ENCODE measurements at places on chromosomes 6 and 20.
A peak's percentile ranks its signal among the peaks of the same experiment; 100 is the strongest.

DNA sequence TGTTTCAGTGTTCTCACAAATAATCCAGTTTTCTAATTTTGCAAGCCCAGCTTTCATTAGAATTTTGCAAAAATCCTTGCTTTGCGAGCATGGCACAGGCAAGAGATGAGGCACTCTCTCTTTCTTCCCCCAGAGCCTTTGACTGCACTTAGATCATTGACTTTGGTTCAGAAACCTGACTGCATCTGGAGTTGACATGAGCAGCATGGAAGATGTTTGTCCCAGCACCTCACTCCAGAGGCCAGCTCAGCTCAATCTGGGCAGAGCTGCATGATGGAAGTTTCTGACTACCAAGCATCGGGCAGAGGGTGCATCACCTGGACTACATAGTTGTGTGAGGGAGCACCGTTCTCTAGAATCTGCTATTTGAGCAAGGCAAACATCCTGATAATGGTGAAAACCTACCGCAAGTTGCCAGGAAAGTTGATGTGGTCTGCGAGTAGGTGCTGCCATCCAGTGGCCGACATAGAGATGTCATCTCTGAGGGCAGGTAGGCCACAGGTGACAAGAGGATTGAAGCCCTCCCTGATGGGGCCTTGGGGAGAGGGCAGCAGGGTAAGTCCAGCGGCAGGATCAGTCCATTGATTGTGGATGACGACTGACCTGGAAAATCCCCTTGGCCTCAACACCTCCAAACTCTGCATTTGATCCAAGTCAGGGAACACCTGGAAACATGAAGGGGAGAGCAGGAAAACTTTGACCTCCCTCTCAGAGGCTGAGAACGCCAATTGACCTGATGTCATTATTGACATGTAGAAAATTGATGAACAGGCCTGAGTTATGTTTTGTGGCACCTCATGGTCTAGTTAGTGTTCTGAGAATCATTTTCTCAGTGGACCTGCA, 3.8 kb upstream of the LPA start:
- DNase-seq: peak; percentile 13

DNA sequence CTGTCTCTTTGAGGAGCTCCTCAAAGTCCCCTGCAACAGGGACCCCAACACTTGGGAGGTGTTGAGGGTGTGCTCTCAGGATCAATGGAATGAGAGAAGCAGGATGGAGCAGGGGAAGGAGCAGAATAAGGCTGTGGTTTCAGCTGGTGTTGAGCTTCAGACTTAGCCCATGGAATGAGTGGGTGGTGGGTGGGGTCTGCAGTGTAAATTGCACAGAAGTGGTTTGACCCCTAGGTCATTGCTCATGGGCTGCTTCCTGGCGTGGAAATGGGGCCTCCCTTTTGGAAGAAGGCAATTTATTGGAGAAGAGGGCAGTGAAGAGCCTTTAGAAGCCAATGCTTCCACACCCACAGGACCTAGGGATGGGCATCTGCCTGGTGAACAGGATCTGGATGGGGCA, 37.0 kb upstream of the KCNG1 start:
- DNase-seq: no peak

DNA sequence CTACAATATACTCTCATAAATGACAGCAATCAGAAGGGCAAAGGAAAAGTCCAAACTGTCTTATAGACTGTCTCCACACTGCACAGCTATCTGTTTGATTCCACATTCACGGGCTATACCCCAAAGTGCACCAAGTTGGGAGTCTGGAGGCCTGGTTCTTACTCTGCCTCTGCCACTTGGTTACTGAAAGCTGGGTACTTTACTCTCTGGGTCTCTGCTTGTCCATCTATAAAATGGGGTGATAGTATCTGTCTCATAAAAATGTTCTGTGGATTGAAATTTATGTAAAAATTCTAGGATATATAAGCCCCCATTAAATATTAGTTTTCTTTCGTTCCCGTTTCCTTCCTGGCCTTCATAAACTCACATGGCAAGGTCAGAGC, 86.5 kb downstream of the CD164 start:
- DNase-seq: no peak

DNA sequence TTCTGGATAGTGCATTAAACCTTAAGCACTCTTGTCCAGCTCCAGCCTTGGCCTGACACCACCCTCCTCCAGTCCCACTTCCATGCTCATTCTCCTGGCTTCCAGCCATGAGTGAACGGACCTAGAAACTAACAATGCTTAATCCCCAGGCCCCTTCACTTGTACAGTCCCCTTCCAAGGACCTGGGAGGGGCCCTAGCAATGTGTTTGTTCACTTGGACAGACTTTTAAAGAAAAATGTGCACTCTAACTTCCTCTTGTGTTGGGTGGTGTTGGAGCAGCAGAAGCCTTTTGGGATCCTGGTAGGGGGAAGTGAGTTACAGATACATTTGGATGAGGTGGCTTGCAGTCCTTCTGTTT, 48.9 kb upstream of the CCN6 start:
- DNase-seq: no peak

DNA sequence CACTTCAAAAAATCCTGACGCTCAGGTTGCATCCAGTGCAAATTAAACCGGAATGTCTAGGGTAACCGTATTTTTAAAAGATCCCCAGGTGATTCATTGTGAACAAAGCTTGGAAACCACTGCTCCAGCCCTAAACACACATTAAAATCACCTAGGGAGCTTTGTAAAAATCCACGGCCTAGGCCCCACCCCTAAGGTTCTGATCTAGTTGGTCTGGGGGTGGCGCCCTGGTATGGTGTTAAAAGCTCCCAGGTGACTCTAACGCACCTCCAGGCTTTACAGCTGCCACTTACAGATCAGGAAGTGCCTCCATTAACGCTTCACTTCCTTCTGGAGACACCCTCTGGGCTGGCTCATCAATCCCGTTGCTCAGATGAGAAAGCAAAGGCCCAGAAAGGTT, 92.2 kb downstream of the GRM4 start:
- DNase-seq: no peak

DNA sequence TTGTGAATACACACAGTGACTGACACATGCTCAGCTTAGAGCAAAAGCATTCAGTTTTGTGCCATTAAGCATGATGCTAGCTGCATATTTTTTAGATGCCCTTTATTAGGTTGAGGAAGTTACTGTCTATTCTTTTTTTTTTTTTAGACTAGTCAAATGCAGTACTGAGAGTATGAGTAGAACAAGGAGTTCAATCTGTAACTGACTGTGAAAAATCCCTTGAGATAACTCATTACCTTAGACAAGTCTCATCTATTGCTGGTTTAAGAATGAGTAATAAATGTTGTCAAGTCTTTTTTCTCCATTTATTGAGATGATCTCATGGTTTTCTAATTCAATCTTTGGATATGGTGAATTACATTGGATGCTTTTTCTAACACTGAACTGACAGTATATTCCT, 23.2 kb downstream of the AHI1 start:
- DNase-seq: no peak

- DNase-seq: no peak
Observed at GRCh38 chr20:19348582-19348981, 136.1 kb downstream of the SLC24A3 start.

DNA sequence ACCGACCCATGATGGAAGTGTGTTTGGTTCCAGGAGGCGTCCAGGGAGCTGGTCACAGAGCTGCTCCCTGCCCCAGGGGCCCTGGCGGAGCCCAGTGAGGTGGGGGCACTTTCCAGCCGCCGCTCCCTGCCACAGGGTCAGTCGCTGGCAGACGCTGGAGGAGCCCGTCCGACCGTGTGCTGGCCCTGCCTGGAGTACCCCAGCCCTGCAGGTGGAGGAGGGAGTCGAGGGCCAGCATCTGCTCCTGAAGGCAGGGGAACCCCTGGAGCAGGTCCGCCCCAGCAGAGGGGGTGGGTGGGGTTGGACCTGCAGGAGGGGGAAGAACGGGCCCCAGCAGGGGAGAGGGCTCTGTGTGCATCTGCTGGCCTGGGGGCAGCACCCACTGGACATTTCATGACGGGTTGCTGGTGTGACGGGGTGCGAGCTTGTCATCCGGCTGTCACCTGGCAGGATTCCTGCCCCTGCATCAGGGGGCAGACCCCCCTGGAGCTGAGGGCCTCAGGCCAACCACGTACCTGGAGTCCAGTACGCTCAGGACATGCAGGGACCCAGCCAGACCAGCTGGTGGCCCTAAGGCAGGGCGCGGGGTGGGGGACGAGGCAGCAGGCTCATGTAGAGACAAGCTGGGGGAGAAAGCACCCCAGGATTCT, 32.3 kb upstream of the GATA5 start:
- DNase-seq: no peak

DNA sequence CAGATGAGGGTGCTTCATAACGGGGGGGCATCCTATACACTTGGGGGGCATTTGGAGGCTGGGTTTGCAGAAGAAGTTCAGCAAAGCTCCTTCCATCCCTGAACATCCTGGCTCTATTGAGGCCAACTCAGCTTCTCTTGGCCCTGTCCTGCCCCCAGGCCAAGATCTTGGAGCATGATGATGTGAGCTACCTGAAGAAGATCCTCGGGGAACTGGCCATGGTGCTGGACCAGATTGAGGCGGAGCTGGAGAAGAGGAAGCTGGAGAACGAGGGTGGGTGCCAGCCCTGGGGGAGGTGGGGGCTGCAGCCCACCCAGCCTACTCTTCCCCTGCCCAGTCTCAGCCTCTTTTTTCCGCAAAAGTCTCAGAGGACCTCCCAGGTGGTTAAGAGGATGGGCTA, 17.2 kb downstream of the GDAP1L1 start:
- DNase-seq: no peak

GRCh38 chr20:9185511-9185910, 116.6 kb downstream of the PLCB4 start:
- DNase-seq: no peak

- no peak for DNase-seq
Observed at GRCh38 chr20:53788253-53789022, 194.8 kb upstream of the ZNF217 start.

GRCh38 chr6:14665827-14666724, 548.5 kb downstream of the CD83 start:
- no peak for DNase-seq

- DNase-seq: no peak
Observed at GRCh38 chr20:3788685-3789155, 2.2 kb upstream of the CENPB start.

DNA sequence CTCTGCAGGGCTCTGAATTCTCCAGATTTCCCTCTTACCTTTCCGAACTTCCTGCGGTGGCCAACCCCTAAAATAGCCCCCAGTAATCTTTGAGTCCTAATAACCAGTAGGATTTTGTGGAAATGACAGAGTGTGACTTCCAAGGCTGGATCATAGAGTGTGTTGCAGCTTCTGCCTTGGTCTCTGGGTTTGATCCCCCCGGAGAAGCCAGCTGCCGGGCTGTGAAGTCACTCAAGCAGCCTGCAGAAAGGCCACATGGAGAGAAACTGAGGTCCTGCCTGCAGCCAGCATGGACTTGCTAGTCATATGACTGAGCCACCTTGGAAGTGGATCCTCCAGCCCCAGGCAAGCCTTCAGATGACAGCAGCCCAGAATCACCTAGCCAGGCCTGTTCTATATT, 46.3 kb upstream of the SCRT2 start:
- no peak for DNase-seq
